ENCODE measurements at places on chromosomes 13 and 19. TPM values are rescaled to one million over a fixed set of nuclear protein-coding genes. Genes with fewer than 3 reads are reported as not detected.

ZNF776 gene
- total RNA-seq: 20.1 TPM

GRCh38 chr13:26590951-26591350 lies 33.5 kb downstream of the WASF3 start:
- no peak for DNase-seq
- H3K4me3 ChIP-seq: no peak overlapping the region
- H3K36me3 ChIP-seq: no peaks in the 10 kb centered on the region

CPT1C gene
- total RNA-seq: 0.96 TPM

DNA sequence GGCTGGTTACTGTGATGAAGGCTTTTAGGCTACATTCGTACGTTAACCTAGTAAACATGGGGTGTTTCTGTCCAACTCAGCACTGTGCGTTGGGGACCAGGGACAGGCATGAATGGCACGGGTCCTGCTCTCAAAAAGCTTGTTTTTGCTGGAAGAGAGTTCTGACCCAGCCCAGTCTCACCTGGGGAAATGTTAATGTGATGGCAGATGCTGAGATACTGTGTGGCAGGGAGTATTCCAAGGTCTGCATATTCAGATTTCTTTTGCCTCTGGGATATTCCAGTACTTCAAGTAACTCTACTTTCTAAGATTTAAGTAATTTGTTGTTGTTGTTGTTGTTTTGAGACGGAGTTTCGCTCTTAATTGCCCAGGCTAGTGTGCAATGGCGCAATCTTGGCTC lies 13.7 kb downstream of the CUL4A start:
- no peak overlapping the region for H3K4me3 ChIP-seq
- H3K4me1 ChIP-seq: no peaks in the 10 kb centered on the region
- no peak for DNase-seq

DNA sequence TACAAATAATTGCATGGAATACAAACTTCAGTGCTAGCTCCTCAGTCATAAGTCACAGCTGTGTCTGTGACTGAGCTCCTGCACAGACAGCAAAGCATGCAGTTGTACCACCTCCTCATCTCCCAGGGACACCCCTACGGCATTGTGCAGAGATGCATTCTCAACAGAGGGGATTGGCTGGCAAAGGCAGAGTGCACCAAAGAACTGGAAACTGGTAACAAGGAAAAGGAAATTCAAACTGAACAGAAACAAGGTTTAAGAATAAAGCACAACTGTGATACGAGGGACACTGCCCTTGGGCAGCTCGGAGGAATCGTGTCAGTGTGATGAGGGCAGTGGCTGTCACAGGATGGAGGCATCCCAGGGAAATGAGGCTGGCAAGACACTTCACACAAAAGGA lies 126.1 kb upstream of the SOX1 start:
- no peaks in the 10 kb centered on the region for H3K27me3 ChIP-seq
- no peak overlapping the region for H3K27ac ChIP-seq
- no peak overlapping the region for H3K4me3 ChIP-seq
- DNase-seq: no peak
- H3K4me1 ChIP-seq: no peaks in the 10 kb centered on the region

GRCh38 chr13:97658556-97658955 lies 224.6 kb downstream of the RAP2A start:
- no peaks in the 10 kb centered on the region for H3K27me3 ChIP-seq
- H3K27ac ChIP-seq: no peak overlapping the region
- DNase-seq: no peak
- no peaks in the 10 kb centered on the region for H3K36me3 ChIP-seq

CNFN gene
- 9.4 TPM for total RNA-seq

DNA sequence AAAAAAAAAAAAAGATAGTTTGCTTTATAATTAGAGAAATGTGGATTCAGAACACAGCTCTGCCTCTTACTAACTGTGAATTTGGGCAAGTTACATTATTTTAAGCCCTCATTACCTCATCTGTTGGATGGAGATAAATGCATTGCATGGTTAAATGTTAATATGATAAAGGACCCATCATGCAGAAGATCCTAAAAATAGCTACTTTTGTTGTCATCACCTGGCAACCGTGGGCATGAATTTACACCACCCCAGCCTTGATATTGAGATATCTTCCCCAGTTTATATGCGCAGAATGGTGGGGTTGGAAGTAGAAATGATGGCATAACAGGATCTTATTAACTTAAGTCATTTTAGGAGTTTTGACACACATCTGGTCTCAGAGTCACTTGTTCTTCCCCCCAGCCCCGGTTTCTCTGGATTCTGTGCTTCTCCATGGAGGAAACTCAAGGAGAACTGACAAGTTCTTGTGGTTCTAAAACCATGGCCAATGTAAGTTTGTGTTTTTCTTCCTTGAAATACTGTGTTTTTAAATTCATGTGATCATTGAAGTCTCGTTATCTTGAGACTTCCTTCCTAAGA lies 8.9 kb downstream of the ZNF546 start:
- DNase-seq: no peak
- H3K27ac ChIP-seq: no peak overlapping the region
- peaks cover 3% of the 10 kb centered on the region for H3K36me3 ChIP-seq
- H3K4me3 ChIP-seq: no peak overlapping the region
- no peaks in the 10 kb centered on the region for H3K27me3 ChIP-seq

- H3K4me3 ChIP-seq: no peak overlapping the region
- no peak for DNase-seq
- H3K36me3 ChIP-seq: no peaks in the 10 kb centered on the region
- no peak overlapping the region for H3K27ac ChIP-seq
- no peaks in the 10 kb centered on the region for H3K4me1 ChIP-seq
- H3K27me3 ChIP-seq: no peaks in the 10 kb centered on the region
Measured at GRCh38 chr13:60311527-60311926, 85.5 kb upstream of the TDRD3 start.

DNA sequence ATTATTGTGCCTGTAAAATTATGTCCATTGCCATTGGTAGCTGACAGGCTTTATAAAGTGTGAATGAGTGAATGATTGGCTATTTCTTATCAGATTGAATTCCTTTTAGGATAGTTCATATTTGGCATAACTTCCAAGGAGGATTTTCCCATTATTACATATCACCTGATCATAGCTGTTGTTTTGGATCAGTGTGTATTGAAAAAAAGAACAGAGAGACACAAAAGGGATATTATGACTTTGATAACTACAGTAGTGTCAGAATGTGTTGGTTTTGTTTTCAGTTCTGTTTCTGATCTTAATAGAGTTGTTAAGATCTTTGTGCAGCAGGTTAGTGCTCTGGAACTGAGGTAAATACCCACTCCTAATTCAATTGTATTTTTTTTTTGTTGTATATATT lies 103.8 kb downstream of the LRCH1 start:
- no peaks in the 10 kb centered on the region for H3K36me3 ChIP-seq
- no peaks in the 10 kb centered on the region for H3K27me3 ChIP-seq
- H3K4me3 ChIP-seq: no peak overlapping the region
- H3K27ac ChIP-seq: peak overlapping the region; percentile 84
- DNase-seq: no peak
- H3K4me1 ChIP-seq: peaks cover 13% of the 10 kb centered on the region

DNA sequence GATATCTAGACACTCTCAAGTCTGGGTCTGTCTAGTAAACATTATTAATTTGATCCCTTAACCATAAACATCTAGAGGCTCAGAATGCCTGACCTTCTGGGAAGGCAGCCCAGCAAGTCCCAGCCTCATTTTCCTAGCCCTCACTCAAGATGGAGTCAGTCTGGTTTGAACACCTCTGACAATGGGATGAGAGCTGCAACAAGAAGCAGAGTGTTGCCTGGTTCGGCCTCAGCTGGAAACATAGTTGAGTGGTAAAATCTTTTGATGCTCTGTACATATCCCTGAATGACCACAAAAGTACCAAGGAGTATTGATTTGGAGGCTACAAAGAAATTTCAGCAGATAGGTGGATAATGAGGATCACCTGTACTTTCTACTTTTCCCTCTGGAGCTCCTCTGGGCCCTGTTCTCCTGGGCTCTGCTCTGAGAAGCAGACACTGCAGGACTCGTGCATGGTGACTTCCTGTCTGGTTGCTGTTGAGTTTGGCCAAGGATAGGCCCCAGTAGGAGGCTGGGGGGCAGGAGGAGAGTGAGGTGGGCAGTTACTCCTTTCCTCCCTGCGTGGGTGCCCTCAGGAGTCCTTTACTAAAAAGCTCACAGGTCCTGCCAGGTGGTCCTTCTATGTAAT lies 68.4 kb upstream of the SLC15A1 start:
- H3K4me1 ChIP-seq: peaks cover 4% of the 10 kb centered on the region
- H3K4me3 ChIP-seq: no peak overlapping the region
- no peak overlapping the region for H3K27ac ChIP-seq
- H3K27me3 ChIP-seq: no peaks in the 10 kb centered on the region

CFD gene
- total RNA-seq: 92.2 TPM

DNA sequence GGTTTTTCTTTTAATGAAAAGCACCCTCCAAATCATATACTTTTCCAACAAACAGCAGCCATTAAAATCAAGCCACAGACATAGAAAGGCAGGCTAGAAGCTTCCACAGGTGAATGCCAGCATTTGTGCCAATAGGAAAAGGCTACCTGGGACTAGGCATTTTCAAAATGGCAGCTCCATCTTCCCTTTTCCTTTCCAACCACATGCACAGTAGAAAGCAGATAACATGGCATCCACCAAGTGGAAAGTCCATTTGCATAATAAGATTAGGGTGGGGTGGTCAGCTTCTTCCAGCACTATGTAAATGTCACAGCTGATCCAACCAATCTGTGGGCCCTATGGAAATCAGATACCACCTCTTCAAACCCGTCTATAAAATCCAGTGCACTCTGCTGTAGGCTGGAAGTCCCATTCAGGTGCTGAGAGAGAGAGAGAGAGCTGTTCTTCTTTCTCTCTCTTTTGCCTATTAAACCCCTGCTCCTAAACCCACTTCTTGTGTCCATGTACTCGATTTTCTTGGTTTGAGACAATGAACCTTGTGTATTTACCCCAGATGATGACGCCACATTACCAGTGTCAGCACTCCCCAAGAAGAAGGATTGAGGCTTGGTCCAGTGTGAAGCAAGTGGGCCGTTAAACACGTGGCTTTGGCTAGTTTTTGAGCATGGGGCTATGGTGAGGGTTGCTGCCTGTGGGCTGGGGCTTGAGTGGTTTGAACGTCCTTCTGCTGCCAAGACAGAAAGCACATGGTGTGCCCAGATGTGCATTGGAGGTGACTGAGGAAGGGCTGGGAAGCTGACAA lies 24.2 kb upstream of the IGFL1 start:
- H3K4me1 ChIP-seq: no peaks in the 10 kb centered on the region
- no peak for DNase-seq
- H3K4me3 ChIP-seq: no peak overlapping the region
- no peak overlapping the region for H3K27ac ChIP-seq
- H3K36me3 ChIP-seq: no peaks in the 10 kb centered on the region

DNA sequence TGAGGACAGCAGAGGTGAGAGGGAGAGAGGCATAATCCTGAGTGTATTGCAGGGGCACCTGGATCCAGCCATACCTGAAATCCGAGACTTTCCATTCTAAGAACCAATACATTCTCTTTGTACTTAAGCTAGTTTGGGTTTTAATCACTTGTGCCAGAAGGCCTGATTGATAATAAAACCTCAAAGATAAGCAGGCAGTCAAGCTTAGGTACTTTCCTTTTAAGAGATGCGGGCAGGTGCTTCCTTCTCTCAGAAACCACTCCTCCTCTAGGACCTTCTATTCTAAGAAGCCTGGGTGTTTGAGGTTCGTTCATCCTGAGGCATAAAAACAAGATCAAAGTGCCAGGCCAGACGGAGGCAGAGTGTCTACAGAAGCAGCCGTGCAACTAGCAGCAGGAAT lies 22.2 kb downstream of the FAM187B start:
- no peak for DNase-seq
- no peaks in the 10 kb centered on the region for H3K27me3 ChIP-seq
- no peak overlapping the region for H3K27ac ChIP-seq
- no peaks in the 10 kb centered on the region for H3K4me1 ChIP-seq

GRCh38 chr13:74128156-74128767 lies 5.9 kb downstream of the KLF12 start:
- no peak overlapping the region for H3K27ac ChIP-seq
- H3K36me3 ChIP-seq: no peaks in the 10 kb centered on the region
- DNase-seq: no peak
- no peak overlapping the region for H3K4me3 ChIP-seq
- no peaks in the 10 kb centered on the region for H3K4me1 ChIP-seq
- H3K27me3 ChIP-seq: no peaks in the 10 kb centered on the region

CGB8 gene
- total RNA-seq: not detected

TTC9B gene
- not detected for total RNA-seq

GPR12 gene
- not detected for total RNA-seq

DNA sequence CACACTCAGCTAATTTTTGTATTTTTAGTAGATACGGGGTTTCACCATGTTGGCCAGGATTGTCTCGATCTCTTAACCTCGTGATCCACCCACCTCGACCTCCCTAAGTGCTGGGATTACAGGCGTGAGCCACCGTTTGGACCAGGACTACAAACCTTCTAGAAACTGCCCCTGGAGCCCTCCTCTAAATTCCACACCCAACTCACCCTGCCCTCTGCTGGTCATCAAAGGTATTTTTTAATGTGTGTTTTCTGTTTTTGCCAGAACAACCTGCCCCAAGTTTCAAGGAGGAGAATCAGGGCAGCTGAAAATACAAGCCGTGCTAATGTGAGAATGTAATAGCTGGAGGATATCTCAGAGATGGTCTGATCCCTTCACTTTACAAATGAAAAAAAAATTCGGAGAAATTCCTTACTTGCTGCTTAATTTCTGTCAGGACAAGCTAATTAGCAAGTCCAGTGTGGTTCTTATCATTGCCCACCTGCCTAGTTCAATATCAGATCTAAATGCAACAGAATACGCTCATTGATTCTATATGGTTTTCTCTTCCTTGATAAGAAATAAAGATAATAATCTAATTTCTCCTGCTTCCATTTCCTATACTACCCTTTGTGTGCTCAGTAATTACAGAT lies 4.1 kb downstream of the ATP8A2 start:
- peak; percentile 7 for DNase-seq
- H3K36me3 ChIP-seq: no peaks in the 10 kb centered on the region
- no peak overlapping the region for H3K27ac ChIP-seq
- no peaks in the 10 kb centered on the region for H3K4me1 ChIP-seq

DNA sequence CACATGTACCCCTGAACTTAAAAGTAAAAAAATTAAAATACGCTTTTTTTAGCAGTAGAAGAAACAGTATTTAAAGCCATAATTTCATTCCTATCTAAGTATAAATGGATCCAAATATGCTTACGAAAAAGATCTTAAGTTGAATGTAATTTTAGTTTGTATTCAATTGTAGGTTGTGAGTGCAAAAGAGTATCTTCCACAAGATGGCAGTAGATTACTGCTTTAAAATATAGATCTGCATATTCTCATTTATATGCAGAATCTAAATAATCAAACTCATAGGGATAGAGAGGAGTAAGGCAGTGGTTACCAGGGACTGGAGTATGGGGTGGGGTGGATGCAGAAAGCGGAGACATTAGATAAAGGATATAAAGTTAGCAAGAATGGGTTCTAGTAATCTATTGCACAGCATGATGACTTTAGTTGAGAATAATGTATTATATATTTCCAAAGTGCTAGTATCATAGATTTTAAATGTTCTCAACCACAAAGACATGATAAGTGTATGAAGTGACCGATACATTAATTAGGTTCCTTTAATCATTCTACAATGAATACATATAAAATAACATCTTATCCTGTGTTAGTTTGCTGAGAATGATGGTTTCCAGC lies 14.2 kb downstream of the OR7A17 start:
- no peaks in the 10 kb centered on the region for H3K36me3 ChIP-seq
- H3K4me3 ChIP-seq: no peak overlapping the region
- no peak for DNase-seq
- H3K27me3 ChIP-seq: no peaks in the 10 kb centered on the region
- no peak overlapping the region for H3K27ac ChIP-seq

GRCh38 chr13:110343241-110343865 lies 36.3 kb downstream of the COL4A2 start:
- peak overlapping the region; percentile 82 for H3K27ac ChIP-seq
- no peaks in the 10 kb centered on the region for H3K27me3 ChIP-seq
- peaks cover 5% of the 10 kb centered on the region for H3K4me1 ChIP-seq
- H3K36me3 ChIP-seq: no peaks in the 10 kb centered on the region
- no peak overlapping the region for H3K4me3 ChIP-seq

NDUFA3 gene
- total RNA-seq: 39.4 TPM
